ENCODE measurements at places on chromosomes 5 and 9.

DNA sequence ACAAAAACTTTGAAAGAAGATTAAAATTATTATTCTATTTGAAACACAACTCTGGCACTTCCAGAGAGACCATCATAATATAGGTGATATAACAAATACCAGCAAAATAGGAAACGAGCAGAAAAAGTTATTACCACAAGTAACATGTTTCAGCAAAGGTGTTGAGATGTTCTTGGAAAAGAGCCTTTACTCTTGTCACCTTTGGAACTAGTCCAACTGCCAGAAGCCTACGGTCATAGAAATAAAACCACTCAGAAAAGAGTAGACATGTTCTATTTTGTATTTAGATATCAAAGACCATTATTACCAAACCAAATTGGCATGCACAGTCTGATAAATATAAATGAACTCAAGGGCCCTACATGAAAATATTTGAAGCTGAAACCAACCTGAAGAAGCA lies 145.0 kb upstream of the DMAC1 start:
- no peak for DNase-seq

DNA sequence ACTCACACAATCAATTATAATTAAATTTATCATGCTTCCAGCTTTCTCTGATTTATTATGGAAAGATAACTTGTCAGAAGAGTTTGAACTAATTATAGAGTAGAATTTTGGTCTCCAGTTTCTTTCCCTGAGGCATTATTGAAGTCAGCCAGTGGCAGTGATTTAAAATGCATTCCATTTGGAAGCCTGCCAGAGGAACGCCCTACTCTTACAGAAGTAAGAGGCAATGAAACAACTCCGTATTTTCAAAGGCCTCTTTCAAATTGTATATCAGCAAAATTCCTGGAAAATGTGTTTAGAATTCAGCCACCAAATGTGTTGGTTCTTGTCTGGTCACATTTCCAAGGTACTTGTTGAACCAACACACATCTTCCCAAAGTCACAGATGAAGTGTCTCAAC lies 640.9 kb downstream of the SEMA5A start:
- DNase-seq, result no peak

- DNase-seq, result no peak
These were observed 25.0 kb downstream of the CENPP start for GRCh38 chr9:92350740-92351133.

- DNase-seq, result peak; percentile 20
These were observed 45.2 kb downstream of the FGD3 start for GRCh38 chr9:92992549-92992948.

DNA sequence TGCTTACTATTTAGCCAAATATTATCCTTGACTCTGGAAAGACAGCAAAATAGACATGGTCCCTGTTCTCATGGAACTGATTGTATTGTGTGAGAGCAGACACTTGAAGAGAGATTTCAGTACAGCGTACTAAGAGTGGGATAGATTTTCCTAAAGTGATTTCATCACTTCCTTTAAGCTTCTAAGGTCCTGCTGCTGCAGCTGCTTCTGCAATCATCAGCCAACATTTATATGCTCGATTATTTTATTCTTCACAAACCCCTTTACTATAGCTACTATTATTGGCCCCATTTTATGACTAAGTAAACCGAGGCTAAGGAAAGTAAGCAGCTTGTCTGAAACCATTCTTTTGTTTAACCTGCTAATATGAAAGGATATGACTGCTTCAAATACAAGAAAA lies 137.7 kb downstream of the SPATA31D1 start:
- DNase-seq, result no peak

- DNase-seq, result no peak
These were observed 233.1 kb downstream of the AGTPBP1 start for GRCh38 chr9:85508616-85509015.

GRCh38 chr5:64767959-64768357 lies 533 bp downstream of the SREK1IP1 start:
- DNase-seq, result no peak

DNA sequence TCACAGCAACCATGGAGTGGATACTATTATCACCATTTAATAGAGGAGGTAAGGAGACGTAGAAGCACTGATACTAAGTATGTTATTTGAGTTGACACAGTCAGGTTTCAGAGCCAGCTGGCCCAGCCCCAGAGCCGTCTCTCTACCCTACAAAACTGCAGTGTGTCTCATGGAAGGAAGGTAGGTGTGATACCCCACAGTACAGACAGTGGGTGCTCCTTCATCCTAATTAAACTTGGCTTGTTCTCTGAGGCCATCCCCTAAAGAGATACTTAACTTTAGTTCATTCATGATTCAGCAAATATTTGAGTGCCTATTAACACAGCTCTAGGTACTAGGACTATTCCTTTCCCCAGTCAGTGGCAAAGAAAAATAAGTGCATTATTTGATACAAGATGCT lies 22.6 kb downstream of the PIP5K1B start:
- DNase-seq, result no peak

DNA sequence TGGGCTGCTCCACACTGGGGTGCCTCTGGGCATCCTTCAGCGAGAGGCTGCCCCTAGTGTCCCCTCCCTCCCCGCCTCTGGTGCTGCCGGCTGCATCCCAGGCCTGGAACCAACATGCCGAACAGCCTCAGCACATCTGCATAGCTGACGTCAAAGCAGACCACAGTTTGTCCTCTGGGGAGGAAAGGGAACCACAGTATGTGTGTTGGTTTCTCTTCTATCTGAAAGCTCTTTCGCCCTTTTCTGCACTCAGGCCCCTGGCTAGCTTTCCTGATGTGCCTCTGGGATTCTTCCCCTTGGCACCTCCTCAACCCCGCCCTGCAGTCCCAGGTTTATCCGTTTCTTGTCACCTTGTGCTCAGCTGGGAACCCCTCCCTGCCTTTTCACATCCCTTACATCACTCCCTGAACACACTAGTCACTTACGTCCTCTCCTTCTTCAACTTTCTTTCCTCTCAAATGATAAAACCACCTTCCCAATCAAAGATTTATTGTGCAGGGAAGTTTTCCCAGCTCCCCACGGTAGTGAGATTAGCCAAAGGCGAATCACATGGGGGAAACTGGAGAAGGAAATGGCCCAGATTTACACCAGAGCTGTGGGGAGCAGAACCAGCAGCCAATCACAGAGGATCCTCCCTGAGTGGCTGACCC lies 35.5 kb upstream of the B4GALT1 start:
- no peak for DNase-seq

GRCh38 chr5:179766726-179767455 lies 26.9 kb upstream of the LTC4S start:
- no peak for DNase-seq

- no peak for DNase-seq
These were observed 47.1 kb upstream of the RAI14 start for GRCh38 chr5:34608859-34609648.

DNA sequence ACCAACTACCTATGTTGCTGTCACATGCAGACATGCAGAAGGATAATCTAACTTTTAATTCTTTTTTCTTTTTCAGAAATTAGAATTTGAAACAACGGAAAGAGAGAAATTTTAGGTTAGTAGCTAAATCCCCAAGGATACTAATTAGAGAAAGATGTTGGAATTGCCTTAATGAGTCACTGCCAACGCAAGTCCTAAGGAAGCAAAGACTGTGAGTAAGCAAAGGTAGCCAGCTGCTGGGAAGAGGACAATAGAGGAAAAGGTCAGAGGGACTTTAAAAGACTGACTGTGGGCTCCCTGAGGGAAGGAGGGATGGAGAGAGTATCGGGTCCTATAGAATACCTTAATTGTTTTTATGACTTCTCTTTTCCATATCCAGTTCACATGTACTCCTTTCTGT lies 461.9 kb upstream of the PAPPA start:
- DNase-seq, result no peak

GRCh38 chr5:109164001-109164400 lies 245.8 kb downstream of the PJA2 start:
- no peak for DNase-seq

DNA sequence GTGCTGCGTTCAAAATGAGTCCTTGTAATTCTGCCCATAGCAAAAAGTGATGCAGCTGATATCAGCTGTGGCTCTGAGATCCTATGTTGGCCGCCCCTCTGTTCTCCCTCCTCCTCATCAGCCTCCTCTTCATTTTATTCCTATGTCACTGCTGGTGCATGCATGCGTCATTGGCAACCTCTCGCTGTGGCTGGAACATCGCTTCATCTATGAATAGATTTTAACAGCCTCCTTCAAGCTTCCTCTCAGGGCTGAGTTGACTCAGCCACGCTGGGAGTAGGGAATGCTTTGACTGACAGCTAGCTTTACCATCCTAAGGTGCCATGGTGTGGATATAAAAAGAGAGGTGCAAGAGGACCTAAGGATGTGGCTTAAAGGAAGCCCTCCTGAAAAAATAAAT lies 303.5 kb downstream of the PLK2 start:
- DNase-seq, result no peak

DNA sequence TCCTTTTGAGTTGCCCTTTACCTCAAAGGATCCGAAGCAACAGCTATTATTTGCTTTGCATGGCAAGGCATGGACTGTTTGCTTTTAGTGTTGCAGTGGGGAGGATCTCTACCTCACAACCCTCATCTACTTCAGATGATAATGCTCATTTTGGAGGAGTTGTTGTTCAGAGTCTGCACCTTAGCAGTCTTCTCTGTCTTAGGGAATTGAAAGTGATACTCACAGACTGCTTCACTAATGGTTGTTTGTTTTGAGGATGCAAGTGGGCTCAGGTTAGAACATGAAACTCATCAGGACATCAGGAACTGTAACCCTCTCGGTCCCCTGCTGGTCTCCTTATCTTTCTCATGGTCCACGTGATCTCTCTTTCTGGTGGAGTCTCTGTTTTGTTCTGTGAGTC lies 172.9 kb upstream of the ANKH start:
- no peak for DNase-seq

DNA sequence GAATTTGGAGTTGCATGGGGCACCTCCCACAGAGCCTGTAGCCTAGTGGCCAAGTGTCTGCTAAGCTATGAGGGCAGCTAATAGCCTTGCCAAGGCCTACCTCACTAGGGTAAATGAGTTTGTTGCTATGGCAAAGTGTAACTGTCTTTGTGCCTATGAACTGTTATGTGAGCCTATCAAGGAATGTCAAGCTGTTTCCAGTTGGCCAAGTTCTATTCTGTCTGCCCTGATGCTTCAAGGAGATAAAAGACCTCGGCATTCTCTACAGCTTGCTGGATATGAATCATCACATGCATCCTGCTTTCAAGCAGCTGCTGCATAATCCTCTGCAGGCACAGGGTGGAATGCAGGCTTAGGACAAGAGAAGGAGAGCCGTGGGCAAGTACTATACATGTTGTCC lies 69.8 kb upstream of the CCDC112 start:
- DNase-seq, result no peak

DNA sequence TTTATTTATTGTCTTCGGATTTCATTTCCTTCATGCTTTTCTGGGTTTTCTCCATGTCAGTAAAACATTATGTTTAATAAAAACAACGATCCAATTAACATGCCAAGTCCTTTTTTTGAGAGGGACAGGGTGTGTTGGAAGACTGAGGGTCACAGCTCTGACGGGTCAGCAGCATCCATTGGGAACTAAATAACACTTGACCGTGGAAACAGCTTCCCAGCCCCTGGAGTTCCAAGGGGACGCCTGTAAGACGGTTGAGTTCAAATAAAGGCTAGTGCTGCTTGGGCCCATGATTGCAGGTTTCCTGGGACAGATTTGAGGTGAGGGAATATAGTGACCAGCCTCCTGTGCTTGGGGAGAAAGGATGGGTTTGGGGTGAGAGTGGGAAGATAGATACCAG lies 30.4 kb upstream of the NEURL1B start:
- DNase-seq, result no peak

GRCh38 chr5:107535849-107536248 lies 134.9 kb downstream of the EFNA5 start:
- no peak for DNase-seq

- no peak for DNase-seq
These were observed 300.4 kb downstream of the IRX2 start for GRCh38 chr5:2451100-2451499.

GRCh38 chr9:82209797-82210470 lies 221.4 kb downstream of the SPATA31D1 start:
- no peak for DNase-seq

GRCh38 chr5:164578911-164579310 lies 1073.5 kb downstream of the MAT2B start:
- no peak for DNase-seq

DNA sequence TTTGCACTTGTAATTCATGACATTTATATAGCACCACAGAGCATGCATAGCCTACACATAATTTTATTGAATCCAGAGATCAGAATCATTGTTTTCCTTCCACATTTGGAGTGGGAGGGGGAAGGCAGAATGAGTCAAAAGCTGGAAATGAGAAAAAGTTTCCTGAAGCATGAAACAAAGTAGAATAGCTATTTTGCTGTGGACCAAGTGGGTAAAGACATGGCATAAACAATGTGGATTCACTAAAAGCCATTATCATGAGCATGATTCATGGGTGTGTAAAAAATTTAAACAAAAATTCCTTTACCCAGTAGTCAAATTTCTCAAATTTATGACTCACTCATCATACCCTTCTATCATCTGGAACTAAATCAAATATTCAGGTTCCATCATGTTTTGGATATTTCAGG lies 97.9 kb downstream of the YIPF5 start:
- DNase-seq, result no peak

- DNase-seq, result no peak
These were observed 29.3 kb downstream of the ZDHHC11 start for GRCh38 chr5:821504-821903.

DNA sequence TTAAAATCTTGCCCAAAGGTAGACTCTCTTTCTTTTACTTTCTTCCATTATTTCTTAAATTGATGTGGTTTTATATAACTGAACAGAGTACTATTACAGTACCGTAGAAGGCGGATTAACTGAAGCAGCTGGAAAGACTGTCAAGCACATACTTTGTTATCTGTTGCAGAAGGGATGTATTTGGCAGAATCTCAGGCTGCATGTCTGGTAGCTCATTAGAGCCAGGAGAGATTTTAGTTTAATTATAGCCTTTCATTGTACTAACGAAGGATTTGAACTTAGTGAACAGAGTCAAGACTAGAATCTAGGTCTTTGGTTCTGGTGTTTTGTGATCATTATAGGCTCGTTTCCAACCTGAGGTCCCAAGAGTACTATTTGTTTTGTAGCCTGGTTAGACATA lies 20.6 kb downstream of the ZNF354C start:
- DNase-seq, result no peak

DNA sequence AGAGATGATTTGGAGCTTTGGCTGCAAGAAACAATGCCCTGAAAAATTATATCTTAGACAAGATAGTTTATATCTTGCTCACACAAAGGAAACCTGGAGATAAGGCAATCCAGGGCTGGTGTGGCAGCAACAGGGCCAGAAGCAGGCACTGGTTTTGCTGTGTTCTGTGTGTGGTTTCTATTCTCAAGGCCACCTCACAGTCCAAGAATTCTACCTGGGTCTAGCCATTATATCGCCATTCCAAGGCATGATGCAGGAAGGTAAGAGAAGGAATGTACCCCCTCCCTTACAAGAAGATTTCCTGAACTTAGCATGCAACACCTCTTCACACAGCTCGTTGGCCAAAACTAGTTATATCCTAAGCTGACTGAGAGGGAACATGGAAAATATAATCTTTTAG lies 74.5 kb upstream of the MEGF10 start:
- no peak for DNase-seq

- DNase-seq, result no peak
These were observed 62.5 kb downstream of the COL23A1 start for GRCh38 chr5:178527458-178528307.

- no peak for DNase-seq
These were observed 684 bp upstream of the JMY start for GRCh38 chr5:79235261-79235633.

- no peak for DNase-seq
These were observed 226.7 kb downstream of the SYK start for GRCh38 chr9:91028166-91028827.

All from upper lobe of right lung (tissue), 1 donor.